ENCODE measurements at places on chromosomes 6 and 20.

DNA sequence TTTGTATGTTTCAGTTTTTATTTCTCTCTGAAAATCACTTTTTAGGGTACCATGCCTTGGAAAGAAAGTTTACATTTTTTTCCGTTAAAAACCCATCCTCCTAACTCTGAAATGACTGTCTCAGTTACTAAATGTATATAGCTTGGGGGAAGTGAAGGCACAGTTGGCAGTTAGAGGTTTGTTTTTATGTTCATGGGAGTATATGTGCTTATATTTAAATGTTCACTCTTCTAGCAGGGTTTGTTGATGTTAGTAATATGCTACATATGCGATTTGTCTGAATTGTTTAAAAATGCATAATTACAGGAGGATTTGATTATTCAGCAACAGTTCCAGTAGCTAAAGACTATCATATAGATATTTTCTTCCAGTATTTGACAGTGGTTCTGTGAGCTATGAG, 31.1 kb downstream of the CDKAL1 start:
- no peak for DNase-seq

GRCh38 chr20:38187517-38187916, 22.4 kb upstream of the TGM2 start:
- DNase-seq = peak; percentile 18

- DNase-seq = peak; percentile 100
Measured at GRCh38 chr6:6811128-6812009, 222.8 kb downstream of the LY86 start.

DNA sequence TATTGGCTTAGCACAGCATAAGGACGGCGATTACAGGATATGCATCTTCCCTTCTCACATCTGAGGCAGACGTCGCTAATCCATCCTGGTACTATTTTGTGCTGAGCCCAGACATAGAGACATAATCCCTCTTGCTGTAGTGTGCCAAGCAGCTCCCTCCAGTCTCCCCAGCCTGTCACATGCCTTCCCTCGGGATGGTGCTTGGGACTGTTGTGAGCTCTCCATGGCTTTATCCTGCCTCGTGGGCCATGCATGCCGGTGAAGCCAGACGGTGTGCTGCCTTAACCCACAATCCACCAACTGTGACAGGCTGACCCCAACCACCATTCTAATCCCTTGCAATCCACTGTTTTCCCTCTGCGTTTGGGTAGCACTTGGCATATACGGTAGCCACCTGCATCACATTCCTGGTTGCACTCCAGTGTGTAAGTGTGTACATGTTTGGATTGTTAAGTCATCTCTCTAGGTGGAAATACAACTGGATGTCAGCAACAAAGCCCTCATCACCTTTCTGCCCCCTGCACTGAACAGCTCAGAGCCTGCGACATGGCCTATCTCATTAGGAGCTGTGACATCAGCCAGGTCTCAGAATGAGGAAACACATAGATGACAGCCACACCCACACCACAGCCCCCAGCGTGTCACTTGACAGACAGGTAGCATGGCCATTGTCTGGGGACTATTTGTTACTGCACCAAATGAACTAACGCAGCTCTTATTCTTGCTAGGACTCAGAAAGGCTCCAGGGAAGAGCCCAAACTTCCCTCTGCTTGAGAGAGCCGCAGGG, 374.8 kb upstream of the CDH4 start:
- DNase-seq = no peak

- no peak for DNase-seq
Measured at GRCh38 chr20:7362601-7363000, 577.7 kb downstream of the HAO1 start.

- peak; percentile 49 for DNase-seq
Measured at GRCh38 chr6:71139249-71139648, 149.4 kb upstream of the OGFRL1 start.

DNA sequence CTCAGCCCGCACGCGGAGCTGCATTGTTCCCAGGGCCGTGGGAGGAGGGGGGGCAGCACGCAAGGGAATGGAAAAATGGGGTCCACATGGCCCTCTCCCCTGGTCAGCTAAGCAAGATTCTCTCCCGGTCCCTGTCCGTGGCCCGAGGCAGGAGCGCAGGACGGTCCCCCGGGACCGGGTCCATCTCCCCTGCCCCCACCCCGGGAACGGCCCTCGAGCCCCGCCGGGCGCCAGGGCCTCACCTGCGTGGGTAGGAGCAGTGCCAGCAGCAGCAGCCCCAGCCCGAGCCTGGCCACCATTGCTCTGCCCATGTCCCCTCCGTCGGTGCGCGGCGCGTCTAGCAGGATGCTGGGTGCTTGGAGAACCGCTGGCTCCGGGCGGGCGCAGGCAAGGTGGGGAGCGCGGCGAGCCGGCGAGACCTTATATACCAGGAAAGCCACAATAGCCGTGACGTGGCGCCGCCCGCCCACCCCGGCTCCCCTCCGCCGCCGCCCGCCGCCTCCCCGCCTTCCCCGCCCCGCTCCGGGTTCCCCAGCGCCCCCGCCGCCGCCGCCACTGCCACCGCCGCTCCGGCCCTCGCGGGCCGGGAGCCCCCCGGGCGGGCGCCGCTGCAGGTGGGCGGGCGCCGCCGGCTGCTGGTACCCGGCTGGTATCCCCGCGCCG, at the start of gene CD24:
TSS of gene CD24 (minus strand) at position 394 of the 663 bp plus-strand sequence. CDS start at position 311, 83 bp downstream.
- no peak for DNase-seq

DNA sequence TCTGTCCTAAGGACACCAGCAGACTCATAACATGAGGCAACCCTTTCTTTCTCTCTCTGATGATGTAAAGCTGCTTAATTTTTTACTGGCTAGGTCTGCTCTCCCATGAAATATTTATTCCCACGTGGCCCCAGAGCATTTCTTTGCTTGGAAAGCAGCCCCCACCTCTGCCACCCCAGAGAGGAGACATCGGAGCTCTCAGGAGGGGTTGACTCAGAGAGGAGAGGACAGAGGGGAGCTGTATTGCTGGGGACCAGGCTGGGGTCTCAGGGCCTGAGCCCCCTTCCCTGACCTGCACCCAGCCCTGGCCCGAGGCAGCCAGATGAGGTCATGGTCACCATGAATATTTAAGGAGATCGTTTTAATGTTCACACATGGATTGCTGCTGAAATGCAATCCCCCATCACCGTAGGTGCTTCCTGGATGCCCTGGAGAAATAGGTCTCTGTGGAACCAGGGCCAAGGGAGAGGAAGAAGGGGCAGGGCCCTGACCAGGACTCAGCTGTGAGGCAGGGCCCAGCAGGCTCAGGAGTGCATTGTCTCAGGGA, 117.5 kb downstream of the DLL1 start:
- DNase-seq = no peak

DNA sequence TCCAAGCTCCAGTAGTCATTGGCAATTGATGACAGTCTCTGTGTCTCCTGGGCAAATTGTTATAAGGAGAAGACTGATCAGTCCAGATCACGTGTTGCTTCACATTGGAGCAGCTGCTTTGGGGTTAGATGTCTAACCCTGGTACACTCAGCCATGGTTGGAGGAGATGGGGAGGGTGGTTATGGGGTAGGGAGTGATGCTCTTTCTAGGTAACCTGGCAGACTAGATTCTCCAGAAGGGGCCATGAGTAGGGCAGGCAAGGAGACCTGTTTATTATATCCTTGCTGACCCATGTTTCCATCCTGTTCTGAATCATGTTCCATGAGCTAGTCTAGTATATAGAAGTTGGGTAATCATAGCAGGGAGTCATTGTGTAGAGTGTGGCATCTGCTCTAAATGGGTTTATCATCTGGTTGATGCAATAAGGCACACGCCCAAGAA, 50.8 kb upstream of the BACH2 start:
- peak; percentile 83 for DNase-seq

- no peak for DNase-seq
Measured at GRCh38 chr6:85127696-85128243, 322.1 kb upstream of the NT5E start.

GRCh38 chr6:34457382-34457741, 8.5 kb upstream of the PACSIN1 start:
- DNase-seq = no peak

DNA sequence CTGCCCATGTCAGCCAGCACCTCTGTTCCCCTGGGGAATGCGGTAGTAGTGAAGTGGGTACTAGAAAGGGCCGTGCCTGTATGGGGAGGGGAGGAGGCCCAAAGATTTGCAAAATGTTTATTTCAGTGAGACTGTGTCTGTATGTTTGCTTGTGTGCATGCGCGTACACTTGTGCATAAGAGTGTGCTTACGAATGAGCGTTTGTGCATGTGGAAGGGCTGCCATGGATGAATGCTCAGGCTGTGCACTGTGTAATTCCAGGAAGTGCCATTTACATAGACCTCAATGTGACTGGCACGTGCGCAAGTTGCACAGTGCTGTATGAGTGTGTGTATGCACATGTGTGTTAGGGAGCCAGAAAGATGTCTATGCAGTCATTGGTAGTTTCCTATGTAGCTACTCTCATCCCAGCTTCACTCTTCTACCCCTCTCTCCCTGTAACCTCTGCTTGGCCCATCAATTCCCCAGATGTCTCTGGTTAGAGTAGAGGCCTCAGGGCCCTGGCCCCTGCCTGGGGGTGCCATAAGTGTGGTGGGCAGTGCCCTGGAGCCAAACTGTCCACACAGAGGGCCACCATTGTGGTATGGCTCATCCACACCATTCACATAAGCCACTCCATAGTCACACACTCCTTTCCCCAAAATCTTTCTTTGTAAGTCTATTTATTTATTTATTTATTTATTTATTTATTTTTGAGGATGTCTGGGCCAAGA, 26.8 kb upstream of the SLC22A7 start:
- DNase-seq = no peak

DNA sequence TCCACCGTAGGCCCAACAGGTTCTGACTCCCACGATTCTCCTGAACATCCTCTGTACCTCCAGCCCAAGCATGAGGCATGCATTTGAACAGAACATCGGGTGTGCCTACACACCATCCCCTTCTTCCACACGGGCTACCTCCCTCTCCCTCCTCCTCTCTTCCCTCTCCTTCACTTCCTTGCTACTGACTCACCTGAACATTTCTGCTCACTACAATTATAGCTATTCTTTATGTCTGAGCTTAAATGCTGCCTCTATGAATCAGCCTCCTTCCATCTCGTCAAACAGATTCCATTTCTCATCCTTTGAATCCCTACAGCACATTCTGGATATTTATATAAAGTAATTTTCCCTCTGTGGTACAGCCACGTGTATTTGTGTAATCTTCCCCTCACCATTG, 71.4 kb upstream of the MYLIP start:
- peak; percentile 54 for DNase-seq

Measured in bronchial epithelial cell (primary cell).